Type B pancreatic cell (in vitro differentiated cells): ENCODE measurements at places on chromosomes 13 and 19.

DNA sequence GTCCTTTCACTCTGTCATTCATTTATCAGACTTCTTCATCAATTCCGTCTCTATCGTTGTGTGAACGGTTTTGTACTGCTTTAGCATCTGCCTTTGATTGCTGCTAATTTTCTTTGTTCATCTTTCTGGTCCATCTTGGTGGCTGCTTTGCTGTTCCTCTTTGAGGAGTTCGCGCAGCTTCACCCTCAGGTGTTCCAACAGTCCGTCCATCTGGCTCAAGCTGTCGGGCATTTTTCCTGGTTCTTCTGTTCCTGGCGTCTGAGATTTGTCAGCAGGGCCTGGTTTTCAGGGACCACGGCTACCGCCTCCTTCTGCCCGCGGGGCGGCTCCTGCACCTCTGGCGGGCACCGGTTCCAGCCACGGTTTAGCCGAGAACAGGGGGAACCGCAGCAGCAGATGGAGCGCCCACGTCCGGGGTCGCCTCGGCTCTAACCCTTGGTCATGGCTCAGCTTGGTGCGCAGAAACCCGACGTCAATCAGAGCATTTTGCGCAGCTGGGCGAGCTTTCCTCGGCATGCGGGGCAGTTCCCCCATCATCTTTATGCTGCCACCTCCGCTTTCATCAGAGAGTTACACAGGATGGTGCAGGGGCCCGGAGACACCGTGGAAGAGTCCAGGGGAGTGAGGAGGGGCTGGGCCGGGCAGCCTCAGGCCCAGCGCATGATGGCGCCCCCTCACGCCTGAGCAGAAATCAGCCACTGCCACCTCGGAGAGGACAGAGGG is 89.5 kb downstream of the ZNF100 start:
- no peaks in the 10 kb centered on the region for H3K4me1 ChIP-seq
- H3K27me3 ChIP-seq = no peaks in the 10 kb centered on the region
- no peak overlapping the region for H3K27ac ChIP-seq
- H3K36me3 ChIP-seq = no peaks in the 10 kb centered on the region
- H3K4me3 ChIP-seq = no peak overlapping the region
- no peak for DNase-seq

GRCh38 chr19:9139609-9140158 is 513 bp upstream of the ZNF317 start:
- peaks cover 17% of the 10 kb centered on the region for H3K4me1 ChIP-seq
- peaks cover 20% of the 10 kb centered on the region for H3K36me3 ChIP-seq
- DNase-seq = no peak

- H3K27ac ChIP-seq = no peak overlapping the region
- H3K27me3 ChIP-seq = peaks cover 5% of the 10 kb centered on the region
- H3K4me1 ChIP-seq = no peaks in the 10 kb centered on the region
- H3K36me3 ChIP-seq = no peaks in the 10 kb centered on the region
Measured at GRCh38 chr13:61954092-61954491, 538.4 kb upstream of the PCDH20 start.

- H3K27me3 ChIP-seq = no peaks in the 10 kb centered on the region
- H3K36me3 ChIP-seq = no peaks in the 10 kb centered on the region
Measured at GRCh38 chr13:48533961-48534600, 1.2 kb upstream of the RCBTB2 start.

- no peak for DNase-seq
- H3K27ac ChIP-seq = no peak overlapping the region
- H3K27me3 ChIP-seq = peaks cover 38% of the 10 kb centered on the region
- H3K36me3 ChIP-seq = no peaks in the 10 kb centered on the region
- no peaks in the 10 kb centered on the region for H3K4me1 ChIP-seq
Measured at GRCh38 chr19:50959731-50960500, 7.1 kb upstream of the KLK5 start.

GRCh38 chr13:95533545-95534160 is 18.9 kb upstream of the CLDN10 start:
- H3K36me3 ChIP-seq = no peaks in the 10 kb centered on the region
- no peak overlapping the region for H3K27ac ChIP-seq
- H3K4me1 ChIP-seq = peaks cover 22% of the 10 kb centered on the region
- no peak for DNase-seq

- no peaks in the 10 kb centered on the region for H3K36me3 ChIP-seq
- no peaks in the 10 kb centered on the region for H3K27me3 ChIP-seq
- H3K4me1 ChIP-seq = no peaks in the 10 kb centered on the region
Measured at GRCh38 chr13:94515374-94515773, 35.9 kb upstream of the DCT start.

DNA sequence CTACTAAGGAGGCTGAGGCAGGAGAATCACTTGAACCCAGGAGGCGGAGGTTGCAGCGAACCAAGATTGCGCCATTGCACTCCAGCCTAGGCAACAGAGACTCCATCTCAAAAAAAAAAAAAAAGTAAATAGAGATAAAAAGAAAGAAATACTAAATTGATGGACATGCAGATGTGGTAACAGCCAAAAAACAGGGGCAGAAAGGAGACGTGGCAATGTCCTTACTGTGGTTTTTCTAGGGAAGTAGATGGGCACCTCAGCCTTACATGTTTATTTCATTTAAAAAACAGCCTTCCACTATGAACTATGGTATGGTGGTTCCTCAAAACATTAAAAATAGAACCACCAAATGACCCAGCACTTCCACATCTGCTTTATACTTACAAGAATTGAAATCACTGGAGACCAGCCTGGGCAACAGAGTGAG is 6.5 kb upstream of the EIF3G start:
- H3K27me3 ChIP-seq = no peaks in the 10 kb centered on the region
- H3K27ac ChIP-seq = no peak overlapping the region
- H3K36me3 ChIP-seq = peaks cover 4% of the 10 kb centered on the region
- H3K4me3 ChIP-seq = no peak overlapping the region
- DNase-seq = no peak

DNA sequence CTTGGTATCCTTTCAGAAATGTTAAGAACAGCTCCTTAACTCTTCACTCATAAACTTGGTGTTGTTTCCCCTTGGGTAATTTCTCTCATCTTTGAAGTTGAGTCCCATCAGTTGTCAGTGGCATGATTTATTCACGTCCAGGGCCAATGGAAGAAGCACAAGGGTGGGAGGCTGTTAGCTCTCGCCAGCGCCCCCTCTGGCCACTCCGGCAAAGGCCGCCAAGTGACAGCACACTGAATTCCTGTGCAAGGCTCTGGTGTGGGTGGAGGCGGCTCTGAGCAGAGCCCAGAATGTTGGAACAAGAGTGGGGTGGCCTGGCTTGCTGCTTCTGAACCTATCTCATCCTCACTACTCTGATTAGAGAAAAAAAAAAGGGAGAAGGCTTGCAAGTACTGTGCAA is 13.1 kb upstream of the MEDAG start:
- DNase-seq = no peak
- peaks cover 4% of the 10 kb centered on the region for H3K27me3 ChIP-seq
- H3K4me1 ChIP-seq = peaks cover 12% of the 10 kb centered on the region
- H3K27ac ChIP-seq = no peak overlapping the region

DNA sequence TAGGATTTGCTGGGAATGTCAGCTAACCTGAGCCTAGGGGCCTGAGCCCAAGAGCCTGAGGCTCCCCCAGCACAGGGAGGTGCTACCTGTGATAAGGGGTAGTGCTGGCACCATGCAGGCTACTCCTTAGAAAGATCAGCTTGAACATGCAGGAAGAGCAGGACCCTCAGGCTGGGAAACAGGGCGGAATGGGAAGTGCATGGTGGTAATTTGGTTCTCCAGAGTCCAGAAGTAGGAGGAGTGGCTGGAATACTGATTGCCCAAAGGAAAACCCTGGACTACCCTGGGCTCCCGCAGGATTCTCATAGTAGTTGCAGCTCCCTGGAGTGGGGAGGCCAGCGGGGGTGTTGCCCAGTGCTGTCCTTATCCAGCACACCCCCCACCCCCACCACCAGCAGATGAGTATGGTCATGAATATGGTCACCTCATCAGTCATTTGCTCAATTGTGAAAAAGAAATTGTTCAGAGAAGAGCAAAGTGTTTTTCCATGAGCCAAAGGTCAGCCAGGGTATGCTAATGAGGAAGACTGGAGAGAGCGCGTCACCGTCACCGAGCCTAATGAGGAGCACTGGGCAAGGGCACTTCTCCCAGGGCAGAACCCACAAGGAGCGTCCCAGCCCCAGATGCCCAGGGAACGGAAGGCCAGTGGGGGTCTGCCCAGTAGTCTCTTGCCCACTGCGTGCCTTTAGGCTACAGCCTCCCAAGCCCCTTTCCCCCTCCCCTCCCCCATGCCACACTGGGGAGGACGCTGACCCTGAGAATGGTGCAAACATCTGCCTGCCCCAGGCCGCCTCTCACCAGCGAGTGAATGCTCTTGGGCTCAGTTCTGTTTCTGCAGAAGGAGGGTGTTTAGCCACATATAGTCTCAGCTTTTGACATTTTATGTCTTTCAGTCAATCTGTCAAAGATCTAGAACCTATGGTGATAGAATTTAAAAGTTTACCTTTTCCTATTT is 5.3 kb downstream of the SLC25A15 start:
- no peaks in the 10 kb centered on the region for H3K27me3 ChIP-seq
- DNase-seq = no peak
- H3K4me1 ChIP-seq = peaks cover 3% of the 10 kb centered on the region
- no peak overlapping the region for H3K4me3 ChIP-seq

DNA sequence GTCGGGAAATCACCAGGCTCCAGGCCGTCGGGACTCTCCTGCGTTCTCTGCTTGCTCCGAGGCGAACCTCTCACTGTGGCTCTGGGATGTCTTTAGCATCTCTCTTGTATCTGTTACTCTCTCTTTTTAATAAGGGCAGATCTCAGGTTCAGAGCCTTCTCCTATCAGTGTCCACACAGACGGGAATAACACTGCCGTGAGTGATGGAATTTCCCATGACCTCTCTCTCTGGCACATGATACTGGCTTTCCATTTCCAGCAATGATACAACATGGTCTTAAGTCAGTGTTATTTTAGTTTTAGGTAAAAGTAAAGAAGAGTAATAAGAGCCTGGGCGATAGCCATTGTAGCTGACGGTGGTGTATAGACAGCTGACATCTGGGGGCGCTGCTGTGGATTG is 9.3 kb downstream of the ZNF444 start:
- no peak overlapping the region for H3K4me3 ChIP-seq
- no peaks in the 10 kb centered on the region for H3K27me3 ChIP-seq
- peaks cover 26% of the 10 kb centered on the region for H3K36me3 ChIP-seq
- DNase-seq = no peak
- H3K27ac ChIP-seq = no peak overlapping the region
- H3K4me1 ChIP-seq = peaks cover 17% of the 10 kb centered on the region

GRCh38 chr13:59744747-59745391 is 418.9 kb downstream of the DIAPH3 start:
- no peaks in the 10 kb centered on the region for H3K36me3 ChIP-seq
- H3K4me1 ChIP-seq = peaks cover 17% of the 10 kb centered on the region
- no peak for DNase-seq
- no peak overlapping the region for H3K27ac ChIP-seq
- H3K27me3 ChIP-seq = no peaks in the 10 kb centered on the region

- H3K27ac ChIP-seq = peak overlapping the region; percentile 57
- no peaks in the 10 kb centered on the region for H3K27me3 ChIP-seq
- no peaks in the 10 kb centered on the region for H3K4me1 ChIP-seq
Measured at GRCh38 chr13:49497272-49497671, 1.5 kb downstream of the PHF11 start.

DNA sequence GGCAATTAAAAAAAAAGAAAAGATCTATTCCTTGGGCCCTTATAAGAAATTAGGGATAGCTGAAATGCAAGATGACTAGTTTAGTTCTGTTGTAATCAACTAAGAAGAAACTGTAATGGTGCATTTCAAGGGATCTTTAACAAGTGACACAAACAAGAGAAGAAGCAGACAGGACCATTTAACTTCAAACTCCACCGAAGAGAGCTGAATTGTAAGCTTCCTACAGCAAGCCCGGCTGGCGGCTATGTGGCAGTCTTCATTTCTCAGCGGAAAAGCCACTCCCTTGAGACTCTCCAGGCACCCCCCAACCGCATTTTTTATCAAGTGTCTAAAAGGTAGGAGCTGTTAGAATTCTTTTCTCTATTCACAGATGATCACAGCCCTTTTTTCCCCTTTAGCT is 305.2 kb upstream of the ZNF507 start:
- H3K4me3 ChIP-seq = peak overlapping the region; percentile 21
- peak overlapping the region; percentile 11 for H3K27ac ChIP-seq
- peaks cover 86% of the 10 kb centered on the region for H3K27me3 ChIP-seq

DNA sequence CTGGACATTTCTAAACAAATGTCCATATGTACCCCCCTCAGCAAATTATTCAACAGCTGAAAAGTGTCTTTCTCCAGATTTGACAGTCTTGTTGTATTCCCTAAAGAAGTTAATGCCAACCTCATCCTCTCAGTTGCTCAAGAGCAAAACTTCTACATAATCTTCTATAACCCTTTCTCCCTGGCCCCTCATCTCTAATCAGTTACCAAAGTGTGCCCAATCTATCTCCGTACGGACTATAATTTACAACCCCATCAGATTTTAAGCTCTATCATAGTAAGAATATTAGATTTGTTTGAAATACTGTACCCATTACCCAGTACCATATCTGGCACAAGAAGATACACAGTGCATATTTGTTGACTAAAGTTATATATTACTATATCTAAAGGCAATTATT is 101.5 kb downstream of the FGF14 start:
- DNase-seq = no peak
- H3K27me3 ChIP-seq = peaks cover 4% of the 10 kb centered on the region
- H3K4me3 ChIP-seq = no peak overlapping the region
- no peaks in the 10 kb centered on the region for H3K4me1 ChIP-seq
- no peak overlapping the region for H3K27ac ChIP-seq
- no peaks in the 10 kb centered on the region for H3K36me3 ChIP-seq

GRCh38 chr19:4337906-4338440 is 654 bp downstream of the STAP2 start:
- peak overlapping the region; percentile 93 for H3K4me3 ChIP-seq
- no peak for DNase-seq
- H3K4me1 ChIP-seq = peaks cover 9% of the 10 kb centered on the region
- H3K36me3 ChIP-seq = peaks cover 16% of the 10 kb centered on the region
- H3K27me3 ChIP-seq = peaks cover 4% of the 10 kb centered on the region

DNA sequence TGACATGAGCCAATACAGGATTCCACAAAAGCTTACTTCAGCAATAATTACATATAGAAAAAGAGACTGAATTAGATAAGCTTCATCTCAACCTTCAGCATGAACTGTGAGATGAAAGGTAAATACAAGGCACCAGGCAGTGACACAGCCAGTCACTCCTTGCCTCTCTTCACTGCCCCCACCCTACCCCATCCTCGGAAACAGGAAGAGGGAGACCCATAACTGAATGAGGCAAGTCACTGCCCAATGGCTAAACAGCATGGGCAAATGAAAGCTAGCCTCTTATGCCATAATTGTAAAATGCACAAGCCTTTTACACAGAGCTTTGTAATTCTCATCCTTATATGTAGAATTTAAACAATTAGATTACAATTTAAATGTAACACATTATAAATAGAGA is 1.7 kb downstream of the ZNF160 start:
- peak overlapping the region; percentile 81 for H3K27ac ChIP-seq
- H3K4me3 ChIP-seq = peak overlapping the region; percentile 93
- no peaks in the 10 kb centered on the region for H3K27me3 ChIP-seq

DNA sequence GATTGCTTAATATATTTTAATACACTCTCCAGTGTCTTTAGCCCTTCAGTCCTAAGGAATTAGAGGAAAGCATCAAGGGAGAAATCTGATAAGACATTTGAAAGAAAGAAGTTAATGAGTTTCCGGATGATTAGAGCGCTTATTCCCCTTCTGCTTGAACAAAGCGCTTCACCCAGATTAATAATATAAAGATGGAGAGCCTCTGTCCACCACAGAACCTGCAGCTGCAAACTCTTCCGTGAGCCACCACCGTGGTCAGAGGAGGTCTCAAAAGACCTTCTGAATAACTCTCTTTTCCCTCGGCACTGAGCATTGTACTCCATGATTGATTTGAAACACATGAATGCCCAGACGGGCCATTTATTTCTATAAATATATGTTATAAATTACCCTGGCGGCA is 14.2 kb upstream of the TUBGCP3 start:
- H3K27me3 ChIP-seq = peaks cover 34% of the 10 kb centered on the region
- no peak overlapping the region for H3K27ac ChIP-seq
- H3K4me3 ChIP-seq = no peak overlapping the region
- H3K36me3 ChIP-seq = no peaks in the 10 kb centered on the region

GRCh38 chr13:59024434-59024833 is 1139.3 kb downstream of the DIAPH3 start:
- H3K27ac ChIP-seq = no peak overlapping the region
- no peak overlapping the region for H3K4me3 ChIP-seq
- no peaks in the 10 kb centered on the region for H3K27me3 ChIP-seq
- DNase-seq = no peak
